ENCODE measurements at places on chromosomes 12 and 14.

DNA sequence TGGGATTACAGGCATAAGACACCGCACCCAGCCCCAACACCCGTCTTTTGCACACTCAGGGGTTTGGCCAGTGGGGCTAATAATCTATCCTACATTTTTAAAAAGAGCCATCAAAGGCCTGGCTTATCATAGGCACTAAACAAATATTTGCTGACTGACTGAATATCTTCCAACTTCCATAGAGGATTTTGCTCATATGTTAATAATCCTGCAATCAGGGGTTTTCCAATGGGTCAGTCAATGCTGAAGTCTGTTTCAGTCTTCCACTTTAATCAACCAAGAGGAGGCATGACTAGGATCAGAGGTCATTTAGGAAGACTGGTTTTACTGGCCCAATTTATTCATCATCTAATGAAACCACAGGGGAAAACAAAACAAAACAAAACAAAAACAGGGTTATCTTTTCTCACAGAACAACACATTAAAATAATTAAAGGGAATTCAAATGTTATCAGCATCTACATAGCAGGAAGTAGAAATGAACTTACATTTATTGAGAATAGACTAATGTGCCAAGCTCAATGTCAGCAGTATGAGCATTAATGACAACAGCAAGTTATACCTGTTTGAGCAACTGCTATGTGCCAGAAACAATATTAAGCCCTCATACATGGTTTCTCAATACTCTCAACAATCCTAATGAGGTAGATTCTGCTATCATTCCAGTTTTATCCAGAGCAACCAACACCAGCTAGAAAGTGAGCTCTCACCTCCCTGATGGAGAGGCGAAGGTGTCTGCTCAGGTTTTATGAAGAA lies 372.2 kb downstream of the EGLN3 start:
- no peak for DNase-seq

GRCh38 chr12:67358781-67359338 lies 89.7 kb downstream of the CAND1 start:
- DNase-seq: no peak

DNA sequence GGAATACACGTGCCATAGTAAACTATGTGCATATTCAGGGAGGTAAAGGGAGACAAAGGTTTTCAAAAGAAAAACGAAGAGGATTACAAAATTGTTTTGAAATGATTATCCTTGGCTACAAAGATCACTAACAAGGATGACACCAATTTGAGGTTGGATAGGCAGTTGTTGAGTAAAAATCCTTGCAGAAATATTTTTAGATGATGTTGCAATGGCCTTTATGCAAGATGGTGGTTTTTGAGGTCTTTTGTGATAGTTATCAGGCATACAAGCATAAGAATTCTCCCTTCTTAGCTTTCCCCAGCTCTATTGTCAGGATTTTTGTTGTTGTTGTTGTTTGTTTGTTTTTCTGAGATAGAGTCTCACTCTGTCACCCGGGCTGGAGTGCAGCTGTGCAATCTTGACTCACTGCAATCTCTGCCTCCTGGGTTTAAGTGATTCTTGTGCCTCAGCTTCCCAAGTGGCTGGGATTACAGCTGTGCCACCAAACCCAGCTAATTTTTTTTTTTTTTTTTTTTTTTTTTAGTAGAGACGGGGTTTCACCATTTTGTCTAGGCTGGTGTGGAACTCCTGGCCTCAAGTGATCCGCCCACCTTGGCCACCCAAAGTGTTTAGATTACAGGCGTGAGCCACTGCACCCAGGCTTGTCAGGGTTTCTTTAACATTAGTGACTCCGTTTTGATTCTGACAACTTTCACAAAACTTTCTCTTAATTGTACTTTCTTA lies 7.8 kb downstream of the RNASE1 start:
- no peak for DNase-seq

GRCh38 chr12:7096979-7097378 lies 4.7 kb upstream of the C1R start:
- no peak for DNase-seq

DNA sequence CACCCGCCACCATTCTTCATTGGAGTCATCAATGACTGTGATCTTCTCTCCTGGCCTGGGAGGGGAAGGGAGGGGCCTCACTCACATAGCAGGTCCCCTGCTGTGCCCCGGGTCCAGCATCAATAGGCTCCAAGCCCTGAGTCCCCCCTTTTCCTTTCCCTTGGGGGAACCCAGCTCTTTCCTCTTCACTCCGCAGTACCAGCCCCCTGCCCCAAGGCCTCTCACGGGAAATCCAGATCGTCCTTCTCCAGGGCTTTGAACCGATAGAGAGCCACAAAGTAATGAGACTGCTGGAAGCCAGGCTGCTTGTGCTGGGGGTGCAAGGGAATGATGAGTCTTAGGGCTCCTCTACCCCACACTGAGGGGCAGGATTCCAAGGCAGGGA lies 6.7 kb downstream of the STAC3 start:
- no peak for DNase-seq

- DNase-seq: no peak
Measured at GRCh38 chr12:52437508-52437907, 3.3 kb upstream of the KRT75 start.

DNA sequence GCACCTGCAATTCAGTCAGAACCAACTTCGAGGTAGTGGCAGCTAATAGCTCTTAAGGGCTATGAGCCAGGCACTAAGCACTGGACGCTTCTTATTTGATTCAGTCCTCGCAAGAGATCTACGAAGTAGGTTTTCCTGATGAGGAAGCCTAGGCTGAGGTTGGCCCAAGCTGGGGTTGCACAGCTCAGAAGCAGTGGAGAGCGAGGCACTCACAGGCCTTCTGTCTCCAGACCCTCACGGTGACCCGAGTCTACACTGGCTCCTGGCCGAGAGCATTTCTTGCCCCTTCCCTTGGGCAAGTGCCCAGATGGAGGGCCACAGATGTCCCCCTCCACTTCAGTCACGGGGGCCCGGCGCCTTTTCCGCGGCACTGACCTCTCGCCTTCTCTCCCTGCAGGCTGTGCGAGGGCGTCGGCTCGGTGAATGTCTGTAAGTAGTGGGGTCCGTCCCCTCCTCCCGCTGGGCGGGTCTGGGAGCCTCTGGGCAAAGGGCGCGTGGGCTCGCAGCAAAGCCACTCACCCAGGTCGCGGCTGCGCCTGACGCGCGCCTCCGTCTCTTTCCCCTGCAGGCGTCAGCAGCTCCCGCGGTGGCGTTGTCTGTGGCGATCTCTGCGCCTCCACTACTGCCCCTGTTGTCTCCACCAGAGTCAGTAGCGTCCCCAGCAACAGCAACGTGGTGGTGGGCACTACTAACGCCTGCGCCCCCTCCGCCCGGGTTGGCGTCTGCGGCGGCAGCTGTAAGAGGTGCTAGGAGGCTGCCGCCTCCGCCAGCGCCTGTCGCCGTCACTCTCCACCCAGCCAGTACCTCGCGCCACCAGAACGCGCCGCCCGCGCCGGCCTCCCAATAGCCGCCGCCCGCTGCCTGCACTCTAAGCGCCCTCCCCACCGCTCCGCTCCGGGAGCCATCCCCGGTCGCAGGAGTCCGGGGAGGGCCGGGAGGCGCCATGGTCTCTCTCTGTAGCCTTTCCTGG lies 13.1 kb downstream of the KRT83 start:
- DNase-seq: no peak

GRCh38 chr12:105018776-105019175 lies 32.7 kb downstream of the NOPCHAP1 start:
- DNase-seq: no peak

DNA sequence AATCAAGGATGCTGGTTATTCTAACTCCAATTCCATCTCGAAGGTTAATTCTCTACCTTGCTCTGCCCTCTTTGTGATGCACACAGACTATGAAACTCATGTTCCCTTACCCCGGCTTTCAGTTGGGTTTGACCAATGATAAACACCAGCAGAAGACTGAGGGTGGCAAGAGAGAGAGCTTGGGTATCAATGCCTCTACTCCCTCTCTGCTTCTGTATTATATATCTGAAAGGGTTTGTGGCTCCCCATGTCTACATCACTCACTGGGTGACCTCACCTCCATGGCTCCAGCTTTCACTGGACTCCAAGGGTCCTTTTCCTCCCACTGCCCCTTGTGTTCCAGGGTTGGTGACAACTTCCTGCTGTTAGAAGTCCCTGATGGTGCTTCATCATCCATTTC lies 659.0 kb upstream of the TBX3 start:
- no peak for DNase-seq

- no peak for DNase-seq
Measured at GRCh38 chr14:54126947-54127346, 170.3 kb upstream of the BMP4 start.

- no peak for DNase-seq
Measured at GRCh38 chr12:39616251-39616650, 3.4 kb downstream of the ABCD2 start.

DNA sequence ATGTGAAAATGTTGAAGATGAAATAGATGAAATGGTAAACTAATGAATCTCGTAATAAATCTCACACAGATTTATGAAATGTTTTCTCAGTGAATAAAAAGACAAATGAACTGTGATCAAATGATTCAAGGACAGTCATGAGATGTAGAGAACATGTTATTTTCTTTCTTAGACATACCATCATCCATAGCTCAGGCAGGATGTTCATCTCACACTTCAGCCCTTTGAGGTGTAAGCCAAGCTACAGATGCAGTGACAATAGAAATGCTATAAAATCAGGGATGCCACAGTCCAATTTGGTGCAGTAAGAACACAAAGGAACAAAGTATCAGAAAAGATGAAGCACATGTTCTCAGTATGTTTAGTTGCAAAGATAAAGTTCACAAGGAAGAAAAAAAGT lies 242.7 kb upstream of the KRR1 start:
- no peak for DNase-seq

DNA sequence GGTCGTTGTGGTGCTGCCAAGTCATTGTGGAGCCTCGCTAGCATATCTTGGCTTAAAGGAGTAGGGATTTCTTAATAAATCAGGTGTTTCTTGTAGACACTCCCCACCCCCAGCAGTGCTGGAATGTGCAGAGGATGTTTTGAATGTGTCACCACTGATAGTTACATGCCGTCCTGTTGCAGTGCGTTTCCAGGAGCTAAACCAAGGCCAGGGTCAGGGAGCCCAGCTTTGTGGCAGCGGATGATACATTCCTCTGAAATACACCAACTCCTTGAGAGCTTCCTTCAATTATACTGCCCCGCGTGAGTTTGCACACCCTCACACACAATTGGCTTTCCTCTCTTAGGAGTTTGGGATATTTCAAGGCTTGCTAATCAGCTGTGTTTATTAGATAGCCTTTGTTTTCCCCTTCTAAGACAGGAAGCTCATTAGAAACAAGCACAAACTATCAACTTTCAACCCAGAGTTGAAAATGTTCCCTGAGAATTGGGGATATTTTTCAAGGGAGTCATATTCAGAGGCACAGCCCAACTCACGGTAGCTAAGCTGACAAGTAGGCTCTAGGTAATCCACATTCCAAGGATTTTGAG lies 154.9 kb downstream of the C12orf75 start:
- no peak for DNase-seq

- DNase-seq: no peak
Measured at GRCh38 chr12:69500631-69501030, 30.4 kb downstream of the FRS2 start.

- no peak for DNase-seq
Measured at GRCh38 chr12:8773461-8773860, 49.0 kb upstream of the A2ML1 start.

DNA sequence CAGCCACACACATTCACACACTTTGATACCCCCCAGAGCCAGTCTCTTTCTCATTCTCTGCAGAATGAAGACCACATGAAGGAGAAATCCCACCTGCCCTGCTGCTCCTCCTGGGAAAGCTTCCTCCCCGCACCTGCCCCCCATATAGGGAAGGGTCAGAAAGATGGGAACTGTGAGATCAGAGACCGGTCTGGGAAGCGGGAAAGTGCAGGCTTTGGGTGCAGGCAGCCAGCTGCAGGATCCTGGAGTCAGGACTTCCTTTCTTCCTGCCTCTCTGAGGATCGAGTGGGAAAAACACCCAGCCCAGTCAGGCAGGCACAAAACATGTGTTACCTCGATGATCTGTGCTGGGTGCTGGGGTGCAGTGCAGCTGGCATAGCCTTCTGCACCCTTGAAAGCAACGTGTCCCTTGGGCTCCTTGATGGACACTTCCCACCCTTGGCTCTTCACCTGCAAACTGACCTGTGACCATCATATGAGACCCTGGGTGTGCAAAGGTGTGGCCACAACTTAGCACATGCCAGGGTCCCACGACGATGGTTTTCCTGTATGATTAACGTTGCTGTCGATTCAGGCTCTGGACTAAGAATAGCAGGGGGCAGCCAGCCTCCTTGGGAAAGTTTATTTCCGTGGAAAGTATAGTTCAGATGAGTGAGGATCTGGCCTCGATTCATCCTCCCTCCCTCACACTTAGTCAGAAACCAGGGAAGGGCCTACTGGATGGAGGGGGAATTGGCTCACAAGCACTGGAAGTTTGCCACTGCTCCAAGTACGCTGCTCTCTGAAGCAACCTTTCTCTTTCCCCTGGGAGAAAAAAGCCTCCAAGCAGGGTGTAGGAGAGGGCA lies 105.4 kb upstream of the MED13L start:
- no peak for DNase-seq

DNA sequence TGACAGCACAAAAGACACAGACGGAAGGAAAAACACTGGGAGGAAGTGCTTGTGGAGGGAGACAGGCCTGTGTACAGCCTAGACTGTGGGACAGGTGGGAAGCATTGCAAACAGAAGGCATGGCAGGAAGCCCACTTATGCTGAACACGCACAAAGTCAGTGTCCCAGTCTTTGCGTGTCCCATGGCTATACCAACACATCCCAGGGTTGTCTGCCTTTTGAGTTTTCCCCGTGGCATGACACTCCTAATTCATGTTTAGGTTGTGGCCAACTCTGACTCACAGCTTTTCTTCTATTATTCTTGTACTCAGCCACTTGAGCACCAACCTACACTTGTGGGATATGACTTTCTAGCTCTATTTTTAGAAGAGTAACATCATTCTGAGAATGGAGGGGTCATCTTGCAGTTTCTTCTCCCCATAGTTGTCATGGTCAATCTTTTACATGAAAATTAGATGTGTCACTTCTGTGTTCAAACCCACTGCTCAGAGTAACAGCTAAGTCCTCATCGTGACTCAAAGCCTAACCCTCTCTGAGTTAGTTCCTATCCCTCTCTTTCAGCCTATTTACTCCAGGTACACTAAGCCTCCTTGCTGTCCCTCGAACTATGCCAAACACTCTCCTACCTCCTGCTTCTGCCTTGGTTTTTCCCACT lies 27.5 kb upstream of the JPH4 start:
- no peak for DNase-seq

- peak; percentile 79 for DNase-seq
Measured at GRCh38 chr12:7108796-7109571, at the start of gene C1RL. Gene C1RL (minus strand): TSS chr12:7109214. CDS start chr12:7109180, 34 bp downstream.

DNA sequence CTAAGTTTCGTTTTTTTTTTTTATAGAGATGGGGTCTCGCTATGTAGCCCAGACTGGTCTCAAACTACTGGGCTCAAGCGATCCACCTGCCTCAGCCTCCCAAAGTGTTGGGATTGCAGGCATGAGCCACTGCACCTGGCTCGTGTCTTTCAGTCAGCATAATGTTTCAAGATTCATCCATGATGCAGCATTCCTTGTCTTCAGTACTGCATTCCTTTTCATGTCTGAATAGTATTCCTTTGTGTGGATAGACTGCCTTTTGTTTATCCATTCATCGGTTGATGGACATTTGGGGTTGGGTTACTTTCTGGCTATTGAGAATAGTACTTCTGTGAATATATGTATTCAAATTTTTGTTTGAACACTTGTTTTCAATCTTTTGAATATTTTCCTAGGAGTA lies 37.4 kb downstream of the HCAR2 start:
- DNase-seq: no peak

GRCh38 chr12:51391283-51392123 lies at the start of gene GALNT6:
Gene GALNT6 (minus strand): TSS chr12:51391406. CDS start chr12:51379781, 11,625 bp downstream.
- DNase-seq: peak; percentile 51

- DNase-seq: no peak
Measured at GRCh38 chr14:83289390-83289789, 1755.7 kb upstream of the SEL1L start.

GRCh38 chr14:97796511-97796910 lies 999.3 kb downstream of the VRK1 start:
- no peak for DNase-seq

Data from effector CD8-positive, alpha-beta T cell (primary cell).